ENCODE measurements at places on chromosomes 2 and 18. TPM values are rescaled to one million over a fixed set of nuclear protein-coding genes. Genes with fewer than 3 reads are reported as not detected.

Gene TUBA4B
- total RNA-seq = not detected

Gene ASAP2
- 61.9 TPM for total RNA-seq

Gene LRRC30
- total RNA-seq = not detected

Gene SRD5A2
- total RNA-seq = not detected

Gene CELF4
- total RNA-seq = not detected

Gene SERPINB4
- not detected for total RNA-seq

Gene C18orf54
- 4.7 TPM for total RNA-seq

Gene IL36RN
- total RNA-seq = not detected

Gene POTEI
- total RNA-seq = 0.09 TPM

Gene TTN
- 0.66 TPM for total RNA-seq

Gene CCBE1
- 1.5 TPM for total RNA-seq

Gene PRKD3
- total RNA-seq = 55.1 TPM

Gene ACMSD
- not detected for total RNA-seq

Gene ELAC1
- 3.6 TPM for total RNA-seq

Gene RBM43
- 2.8 TPM for total RNA-seq

Gene CXCR4
- 76.6 TPM for total RNA-seq

Gene IL1RL2
- not detected for total RNA-seq

Gene CFAP221
- total RNA-seq = not detected

Gene DSG3
- under 0.01 TPM for total RNA-seq

Gene TMEM198
- not detected for total RNA-seq

Gene PCARE
- total RNA-seq = under 0.01 TPM

Gene TXNDC9
- total RNA-seq = 61.7 TPM

Gene C2orf66
- total RNA-seq = 0.09 TPM

Gene GDF7
- 1.5 TPM for total RNA-seq

Gene ADD2
- 4.3 TPM for total RNA-seq
